ENCODE measurements at places on chromosomes 13 and 19.

DNA sequence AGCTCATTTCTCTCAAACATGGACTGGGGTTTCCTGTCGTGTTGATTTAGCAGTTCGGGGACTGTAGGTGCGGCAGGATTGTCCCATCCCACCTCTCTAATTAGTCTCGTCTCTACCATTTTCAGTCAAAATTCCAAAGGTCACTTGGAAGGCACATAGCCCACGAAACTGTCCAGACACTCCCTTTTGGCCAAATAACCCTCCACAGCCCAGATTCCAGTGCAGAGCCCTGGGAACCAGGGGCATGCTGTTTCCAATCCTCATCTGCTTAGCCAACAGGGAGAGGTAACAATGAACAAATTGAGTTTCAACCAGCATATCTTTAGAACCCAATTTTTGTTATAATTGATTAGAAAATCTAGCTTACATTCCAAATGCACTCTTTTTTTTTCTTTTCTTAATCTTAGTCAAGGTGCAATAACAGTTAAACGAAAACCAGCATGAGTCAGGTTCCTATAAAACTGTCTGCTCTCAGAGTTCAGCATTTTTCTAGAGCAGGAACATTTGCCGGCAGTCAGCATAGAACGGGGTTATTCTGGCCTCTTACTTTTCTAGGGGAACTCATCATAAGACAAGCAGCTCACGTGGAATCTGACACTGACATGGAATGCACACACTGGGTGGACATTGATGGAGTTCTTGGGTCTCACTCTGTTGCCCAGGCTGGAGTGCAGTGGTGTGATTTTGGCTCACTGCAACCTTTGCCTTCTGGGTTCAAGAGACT is 14.4 kb upstream of the CEBPA start:
- no peak for DNase-seq

- no peak for DNase-seq
Observed at GRCh38 chr19:34316741-34317301, 48.2 kb upstream of the GPI start.

GRCh38 chr13:69287050-69287698 is 820.5 kb upstream of the ATXN8OS start:
- no peak for DNase-seq

GRCh38 chr19:57016076-57016475 is 103.7 kb upstream of the USP29 start:
- no peak for DNase-seq

GRCh38 chr13:43411741-43412140 is 375.0 kb downstream of the ENOX1 start:
- peak; percentile 48 for DNase-seq

DNA sequence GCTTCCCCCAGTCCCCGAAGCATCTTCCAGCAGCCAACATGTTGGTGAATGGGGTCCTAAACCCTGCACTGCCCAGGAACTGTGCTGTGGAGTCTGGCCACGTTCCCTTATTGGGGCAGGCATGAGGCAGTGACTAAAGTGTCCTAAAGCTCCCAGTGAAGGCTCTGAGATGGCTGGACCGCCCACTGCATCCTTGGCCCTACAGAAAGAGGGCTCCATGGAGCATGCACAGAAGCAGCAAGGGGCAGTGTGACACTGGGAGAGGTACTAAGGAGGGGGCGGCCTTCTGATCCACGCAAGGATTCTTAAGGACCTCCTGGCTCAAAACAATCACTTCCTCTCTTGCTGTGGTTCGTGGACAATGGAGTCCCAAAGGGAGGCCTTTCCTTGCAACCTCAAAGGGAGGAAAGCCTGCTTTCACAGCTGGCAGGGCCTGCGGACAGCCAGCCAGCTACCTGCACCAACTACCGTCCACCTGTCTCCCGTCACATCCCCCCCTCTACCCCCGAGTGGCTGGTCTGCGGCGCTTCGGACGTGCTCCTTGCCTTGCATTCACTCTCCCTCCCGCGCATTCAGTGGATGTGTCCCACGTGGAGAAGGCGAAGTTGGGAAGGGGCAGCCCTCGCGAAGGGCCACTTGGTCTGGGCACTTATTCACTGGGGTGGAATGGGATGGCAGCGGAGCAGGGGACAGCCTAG is 63.9 kb upstream of the STARD13 start:
- peak; percentile 50 for DNase-seq

- no peak for DNase-seq
Observed at GRCh38 chr13:30435911-30436451, 13.7 kb downstream of the UBE2L5 start.

GRCh38 chr13:89150362-89150761 is 1479.2 kb downstream of the SLITRK5 start:
- DNase-seq, result no peak

DNA sequence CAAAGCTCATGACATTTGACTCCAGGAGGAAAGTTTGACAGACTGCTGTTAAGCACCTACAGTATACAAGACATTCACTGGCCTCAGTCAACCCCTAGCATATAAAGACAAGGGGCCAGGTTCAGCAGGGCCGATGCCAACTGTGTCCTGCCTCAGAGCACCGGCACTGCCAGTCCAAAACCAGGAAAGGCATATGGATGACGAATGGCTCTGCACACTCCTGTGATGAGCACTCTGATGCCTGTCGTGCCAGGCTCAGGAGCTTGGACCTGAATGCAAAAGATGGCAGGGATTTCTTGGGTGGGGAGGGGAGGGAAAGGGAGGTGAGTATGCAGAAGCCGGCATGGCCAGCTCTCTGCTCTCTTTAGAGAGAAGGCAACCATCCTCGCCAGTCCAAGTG is 38.9 kb downstream of the COL4A1 start:
- DNase-seq, result no peak

- DNase-seq, result no peak
Observed at GRCh38 chr13:32284927-32285632, 30.1 kb downstream of the ZAR1L start.

DNA sequence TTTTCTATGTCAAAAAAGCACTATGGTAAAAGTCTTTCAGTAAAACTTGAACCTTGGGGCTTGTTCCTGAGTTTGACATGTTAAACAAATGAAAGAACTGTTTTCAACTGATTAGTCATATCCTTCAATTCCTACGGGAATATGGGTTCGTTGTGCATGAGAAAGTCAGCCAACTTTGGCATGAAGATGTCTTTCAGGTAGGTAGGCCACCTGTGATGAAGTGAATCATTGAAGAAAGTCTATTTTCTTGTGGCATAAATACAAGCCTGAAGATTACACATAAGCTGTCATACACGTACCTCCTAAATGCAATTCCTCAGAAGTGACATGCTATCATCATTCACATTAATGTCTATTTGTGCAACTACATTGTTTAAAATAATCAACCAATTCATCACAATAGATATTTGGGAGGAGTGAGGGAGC is 513.0 kb downstream of the IRS2 start:
- no peak for DNase-seq

DNA sequence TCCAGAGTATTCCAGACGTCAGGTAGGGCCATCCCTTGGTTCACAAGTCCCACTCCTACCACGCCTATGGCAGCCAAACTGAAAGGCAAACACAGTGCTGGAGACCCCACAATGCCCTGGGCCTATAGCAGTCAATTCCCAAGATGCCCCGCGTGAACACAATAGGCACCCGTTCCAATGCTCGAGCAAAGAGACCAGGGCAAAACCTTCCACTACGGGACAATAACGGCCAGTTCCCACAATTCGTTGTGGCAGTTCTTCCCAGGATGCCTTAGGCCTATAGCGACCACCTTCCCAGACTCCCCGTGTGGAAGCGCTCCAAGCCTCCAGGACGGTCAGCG is 538 bp downstream of the ZNF428 start:
- no peak for DNase-seq

DNA sequence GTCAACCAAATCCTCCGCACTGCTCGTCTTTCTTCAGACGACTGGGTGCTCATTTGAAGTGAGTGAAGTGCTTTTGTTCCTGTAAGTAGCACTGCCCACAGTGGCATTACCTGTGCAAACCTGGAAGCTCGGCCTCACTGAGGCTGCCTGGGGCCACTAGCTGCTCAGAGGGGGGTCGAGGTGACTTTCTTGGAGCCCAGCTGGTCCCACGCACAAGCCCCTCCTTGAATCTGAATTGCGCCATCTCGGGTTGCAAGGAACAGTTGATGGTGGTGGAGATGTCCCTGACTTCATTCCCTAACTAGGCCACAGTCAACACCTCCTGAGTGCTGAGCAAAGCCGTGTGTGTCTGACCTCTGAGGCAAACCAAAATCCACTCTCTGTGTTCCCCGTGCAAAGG is 79.3 kb upstream of the GPR183 start:
- DNase-seq, result no peak

DNA sequence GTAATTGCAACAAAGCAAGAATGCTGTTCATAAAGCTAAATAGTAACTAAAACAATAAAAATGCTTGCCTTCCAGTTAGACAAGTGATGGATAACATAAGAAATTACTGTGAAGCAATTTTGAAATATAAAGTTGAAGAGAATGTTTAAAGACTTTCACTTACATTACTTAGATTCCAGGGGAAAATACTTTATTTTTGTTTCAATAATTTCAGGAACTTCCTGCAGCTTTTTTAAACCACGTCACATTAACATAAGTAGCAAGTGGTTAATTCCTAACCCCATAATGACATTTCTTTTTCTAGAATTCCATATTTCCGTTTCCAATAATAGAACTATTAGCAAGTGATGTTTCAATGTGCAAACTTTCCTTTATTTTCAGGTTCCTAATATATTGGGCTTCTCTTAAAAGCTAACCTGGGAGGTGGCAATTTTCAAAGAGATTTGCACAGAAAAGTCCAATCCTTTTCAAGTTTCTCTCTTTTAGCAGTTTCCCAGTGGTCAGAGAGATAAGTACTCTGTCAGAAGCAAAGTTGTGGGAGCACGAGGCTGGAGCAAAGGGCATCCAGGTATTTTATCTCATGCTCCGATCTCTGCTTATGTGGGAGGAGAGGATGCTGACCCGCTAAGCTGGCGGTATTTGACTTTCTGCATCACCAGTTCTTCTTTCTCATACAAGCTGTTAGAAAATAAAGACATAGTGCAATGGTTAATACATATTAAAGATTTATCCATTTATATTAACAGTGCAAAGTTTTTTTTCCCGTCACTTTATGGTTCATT is 1025.3 kb downstream of the EFNB2 start:
- DNase-seq, result no peak

DNA sequence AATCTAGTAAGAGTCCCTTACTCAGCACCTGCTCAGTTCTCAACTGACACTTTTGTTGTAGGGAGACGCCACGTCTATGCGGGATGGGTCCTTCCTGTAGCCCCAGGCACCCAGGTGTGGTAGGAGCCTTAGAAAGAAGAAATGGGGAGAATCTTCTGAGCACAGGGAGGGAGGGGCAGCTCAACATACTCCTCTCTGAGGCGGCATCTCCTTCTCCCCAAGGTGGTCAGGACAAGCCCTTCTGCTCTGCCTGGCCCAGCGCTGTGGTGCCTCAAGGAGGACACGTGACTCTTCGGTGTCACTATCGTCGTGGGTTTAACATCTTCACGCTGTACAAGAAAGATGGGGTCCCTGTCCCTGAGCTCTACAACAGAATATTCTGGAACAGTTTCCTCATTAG is 1.2 kb downstream of the KIR2DL4 start:
- DNase-seq, result no peak

GRCh38 chr19:29672933-29673336 is 7.7 kb downstream of the PLEKHF1 start:
- no peak for DNase-seq

GRCh38 chr13:67229481-67230403 is at the start of gene PCDH9:
Gene PCDH9, minus strand, starts transcription at chr13:67230336. Its CDS starts 1,896 bp downstream, at chr13:67228440.
- DNase-seq, result no peak

GRCh38 chr13:50613356-50613831 is 230.1 kb downstream of the DLEU7 start:
- DNase-seq, result peak; percentile 52

GRCh38 chr13:21336609-21337349 is 122.3 kb downstream of the ZDHHC20 start:
- DNase-seq, result no peak

DNA sequence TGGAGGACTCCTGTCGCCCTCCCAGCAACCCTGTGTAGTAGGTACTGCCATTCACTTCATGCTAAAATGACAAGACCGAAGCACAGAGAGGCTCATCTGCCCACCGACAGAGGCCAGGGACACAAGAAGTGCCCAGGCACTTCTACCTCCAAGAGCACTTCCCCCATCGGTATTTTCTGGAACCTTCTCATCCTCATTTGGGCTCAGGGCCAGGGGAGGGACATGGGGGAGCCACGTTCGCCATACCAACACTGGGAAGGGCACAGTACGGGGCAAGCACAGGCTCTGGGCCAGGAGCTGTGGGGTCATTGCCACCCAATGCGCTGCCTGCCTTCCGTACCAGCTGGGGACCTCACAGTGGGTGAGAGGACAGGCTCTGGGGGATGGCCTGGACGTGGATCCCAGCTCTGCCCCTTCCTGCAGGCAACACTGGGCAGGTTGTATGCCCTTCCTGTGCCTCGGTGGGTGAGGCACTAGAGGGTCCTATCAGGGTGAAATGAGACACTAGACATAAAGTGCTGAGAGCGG is 21.3 kb upstream of the CCNP start:
- DNase-seq, result no peak
